Hypothalamus (tissue), 51 donors: ENCODE measurements at places on chromosomes 3 and 15.

- DNase-seq, result no peak
These were observed 493.3 kb downstream of the FOXP1 start for GRCh38 chr3:71090207-71090606.

GRCh38 chr3:12825156-12825555 is 16.2 kb downstream of the RPL32 start:
- no peak for DNase-seq

GRCh38 chr15:82100111-82100929 is 54.5 kb upstream of the MEX3B start:
- DNase-seq, result no peak

GRCh38 chr15:64010719-64011118 is 35.6 kb downstream of the DAPK2 start:
- DNase-seq, result no peak

- DNase-seq, result no peak
These were observed 31.5 kb upstream of the MLF1 start for GRCh38 chr3:158539414-158540014.

DNA sequence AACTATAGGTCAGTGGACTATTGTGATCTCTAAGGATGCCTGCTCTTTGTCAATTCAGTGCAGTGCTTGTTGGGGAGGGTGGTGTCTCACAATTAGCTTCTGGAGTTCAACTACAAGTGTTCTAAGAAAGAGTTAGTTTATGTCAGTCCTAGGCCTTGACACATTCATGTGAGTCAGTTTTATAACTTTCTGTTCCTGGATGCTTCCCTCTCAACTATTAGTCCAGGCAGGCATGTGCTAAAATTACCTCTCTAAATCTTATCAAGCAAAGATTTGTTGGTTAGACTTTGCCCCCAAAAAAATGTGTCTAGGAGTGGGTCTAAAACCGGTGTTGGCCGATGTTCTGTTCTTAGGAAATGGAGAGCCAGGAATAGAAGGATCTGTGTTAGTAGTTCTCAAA is 378.3 kb downstream of the IL5RA start:
- DNase-seq, result no peak
